ENCODE measurements at places on chromosomes 7 and 10.
A peak's percentile ranks its signal among the peaks of the same experiment; 100 is the strongest.

DNA sequence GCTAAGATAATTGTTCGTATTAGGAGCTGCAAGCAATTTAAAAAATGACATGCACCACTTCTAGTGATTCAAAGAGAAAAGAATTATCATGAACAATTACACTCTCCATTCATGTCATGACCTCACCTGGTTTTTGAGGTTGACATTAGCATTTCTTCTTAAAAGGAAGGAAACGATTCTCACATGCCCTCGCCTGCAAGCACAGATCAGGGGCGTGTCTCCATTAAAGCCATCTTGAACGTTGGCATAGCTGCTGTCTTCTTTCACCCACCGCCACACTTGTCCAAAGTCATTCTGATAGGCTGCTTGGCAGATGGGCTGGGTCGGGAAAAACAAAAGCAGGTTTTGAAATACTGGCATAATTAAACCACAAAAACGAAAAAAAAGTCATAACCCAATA lies 19.9 kb downstream of the ANKRD22 start:
- no peak for DNase-seq

- DNase-seq = no peak
Measured at GRCh38 chr10:59799421-59799820, 46.2 kb upstream of the MRLN start.

DNA sequence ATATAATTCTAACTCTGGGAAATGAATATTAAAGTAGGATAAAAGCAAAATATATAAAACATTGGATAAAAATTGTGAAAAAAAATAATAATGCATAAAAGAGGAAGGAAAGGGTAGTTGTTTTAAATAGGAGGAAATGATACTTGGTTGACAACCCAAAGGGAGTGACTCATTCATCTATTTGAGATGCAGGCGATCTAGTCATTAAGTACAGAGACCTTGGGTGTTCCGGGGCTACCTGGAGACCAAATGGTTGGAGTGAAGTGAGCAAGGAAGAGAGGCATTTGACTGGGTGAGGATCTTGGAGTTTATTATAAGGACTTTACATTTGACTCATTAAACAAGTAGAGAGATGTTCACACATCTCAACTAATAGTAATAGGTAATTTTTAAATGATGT lies 111.0 kb downstream of the LRRTM3 start:
- no peak for DNase-seq

- peak; percentile 74 for DNase-seq
Measured at GRCh38 chr10:61903221-61903927, 1.9 kb downstream of the ARID5B start.

DNA sequence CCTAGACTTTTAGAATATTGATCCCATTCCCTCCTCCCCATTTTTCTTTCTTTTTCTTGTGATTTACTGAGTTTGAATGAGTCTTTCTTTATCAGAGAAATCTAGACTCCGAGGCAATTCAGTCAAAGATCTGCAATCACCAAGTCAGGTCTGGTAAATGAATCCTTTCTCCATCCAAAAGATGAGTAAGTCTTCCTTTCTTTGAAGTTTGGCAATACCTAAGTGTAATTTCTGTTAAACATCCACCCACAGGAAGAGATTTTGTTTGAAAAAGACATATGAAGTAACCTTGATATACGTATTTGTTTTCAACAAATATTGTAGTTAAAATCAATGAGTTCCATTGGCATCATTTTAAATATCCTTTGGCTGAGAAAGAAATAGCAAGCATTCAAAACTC lies 58.3 kb downstream of the SLC39A12 start:
- DNase-seq = no peak

GRCh38 chr10:7622969-7623368 lies 43.8 kb downstream of the ITIH5 start:
- DNase-seq = no peak

DNA sequence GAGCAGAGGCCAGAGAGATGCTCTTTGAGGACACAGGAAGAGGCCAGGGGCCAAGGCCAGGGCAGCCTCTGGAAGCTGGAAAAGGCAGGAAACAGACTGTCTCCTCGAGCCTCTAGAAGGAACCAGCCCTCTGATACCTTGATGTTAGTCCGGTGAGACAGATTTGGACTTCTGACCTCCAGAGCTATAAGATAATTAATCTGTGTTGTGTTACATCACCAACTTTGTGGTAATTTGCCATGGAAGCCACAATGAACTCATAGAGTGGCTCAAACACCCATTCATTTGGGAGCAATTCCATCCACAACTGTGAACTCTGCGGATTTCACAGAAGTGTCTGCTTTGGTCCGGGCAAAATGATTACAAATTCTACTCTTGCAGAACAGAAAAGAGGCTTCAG lies 48.7 kb downstream of the OAT start:
- no peak for DNase-seq

DNA sequence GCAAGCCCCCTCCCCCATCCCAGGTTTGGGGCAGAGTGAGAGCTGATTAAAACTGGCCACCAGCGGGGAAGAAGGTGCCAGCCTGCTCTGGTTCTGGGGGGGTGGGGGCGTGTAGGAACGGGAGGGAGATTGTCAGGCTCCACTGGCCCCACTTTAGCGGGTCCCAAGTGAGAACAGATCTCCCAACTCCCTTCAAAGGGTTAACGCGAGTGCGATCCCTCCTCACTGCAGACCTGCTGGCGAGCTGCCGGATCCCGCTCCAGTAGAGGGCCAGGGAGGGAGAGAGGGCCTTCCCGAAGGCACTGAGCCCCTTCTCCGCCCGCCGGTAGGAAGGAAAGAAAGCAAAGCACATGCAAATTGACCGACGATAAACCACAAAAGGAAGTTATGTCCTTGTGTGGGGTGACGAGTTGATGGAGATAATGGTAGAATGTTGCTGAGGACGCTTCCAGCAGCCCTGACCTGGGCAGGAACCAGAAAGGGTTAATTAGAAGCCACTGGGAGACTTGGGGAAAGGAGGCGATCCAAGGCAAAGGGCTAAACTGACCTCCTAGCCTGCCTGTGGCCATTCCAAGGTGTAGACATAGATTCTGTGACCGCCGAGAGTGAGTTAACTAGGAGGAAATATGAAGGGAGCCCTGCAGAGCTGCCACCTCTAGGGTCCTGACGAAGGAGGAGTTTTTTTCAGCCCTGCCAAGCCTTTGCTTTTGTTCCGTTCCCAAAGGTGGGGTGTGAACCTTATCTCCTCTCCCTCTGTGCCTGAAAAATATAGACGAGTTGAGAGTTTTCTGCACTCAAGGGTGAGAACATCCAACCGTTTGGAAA lies 1.5 kb downstream of the NRG3 start:
- no peak for DNase-seq

- no peak for DNase-seq
Measured at GRCh38 chr10:1240341-1240775, 184.2 kb downstream of the WDR37 start.

DNA sequence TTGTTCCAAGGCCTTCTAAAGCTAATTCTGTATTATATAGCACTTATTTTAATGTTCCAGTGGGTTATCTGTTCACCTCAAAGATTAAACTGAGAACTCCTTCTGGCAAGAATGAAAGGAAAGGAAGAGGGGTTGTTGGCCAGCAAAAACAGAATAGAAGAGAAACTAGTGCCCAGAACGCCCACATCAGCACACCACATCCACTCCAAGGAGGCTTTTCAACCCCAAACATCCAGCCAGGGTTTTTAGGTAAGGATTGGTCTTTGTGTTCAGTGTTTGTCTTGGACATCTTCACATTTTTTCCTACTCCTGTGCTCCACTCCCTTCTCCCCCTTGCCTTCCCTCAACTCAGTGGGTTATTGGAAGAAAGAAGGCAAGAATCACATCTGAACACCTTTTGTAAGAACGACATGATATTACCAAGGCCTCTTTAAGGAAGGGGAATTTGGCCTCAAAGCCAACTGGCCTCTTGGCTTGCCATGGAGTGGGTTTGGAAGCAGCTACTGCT lies 55.8 kb downstream of the BICC1 start:
- DNase-seq = no peak

- DNase-seq = no peak
Measured at GRCh38 chr10:30750971-30751677, 121.6 kb upstream of the LYZL2 start.

DNA sequence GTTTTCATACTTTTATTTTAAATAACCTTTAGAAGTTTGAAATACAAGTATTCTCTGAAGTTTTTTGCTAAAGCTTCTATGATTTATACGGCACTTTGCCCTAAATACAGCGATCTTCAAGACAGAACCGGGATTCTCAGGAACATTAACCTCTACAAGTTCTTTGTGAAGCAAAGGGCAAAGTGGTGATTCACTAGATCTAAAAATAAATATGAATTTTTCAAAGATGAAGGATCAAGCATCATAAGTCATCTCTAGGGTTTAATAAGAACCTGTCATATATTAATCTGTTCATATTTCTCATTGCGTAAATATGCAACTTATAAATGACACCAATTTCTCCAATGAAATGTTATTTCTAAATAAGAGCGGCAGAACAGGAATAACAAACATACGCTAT lies 30.7 kb downstream of the DGKB start:
- DNase-seq = no peak

- DNase-seq = peak; percentile 44
Measured at GRCh38 chr10:7412237-7412927, 1.5 kb upstream of the SFMBT2 start.

- DNase-seq = no peak
Measured at GRCh38 chr10:72322030-72322279, 32.8 kb downstream of the DNAJB12 start.

DNA sequence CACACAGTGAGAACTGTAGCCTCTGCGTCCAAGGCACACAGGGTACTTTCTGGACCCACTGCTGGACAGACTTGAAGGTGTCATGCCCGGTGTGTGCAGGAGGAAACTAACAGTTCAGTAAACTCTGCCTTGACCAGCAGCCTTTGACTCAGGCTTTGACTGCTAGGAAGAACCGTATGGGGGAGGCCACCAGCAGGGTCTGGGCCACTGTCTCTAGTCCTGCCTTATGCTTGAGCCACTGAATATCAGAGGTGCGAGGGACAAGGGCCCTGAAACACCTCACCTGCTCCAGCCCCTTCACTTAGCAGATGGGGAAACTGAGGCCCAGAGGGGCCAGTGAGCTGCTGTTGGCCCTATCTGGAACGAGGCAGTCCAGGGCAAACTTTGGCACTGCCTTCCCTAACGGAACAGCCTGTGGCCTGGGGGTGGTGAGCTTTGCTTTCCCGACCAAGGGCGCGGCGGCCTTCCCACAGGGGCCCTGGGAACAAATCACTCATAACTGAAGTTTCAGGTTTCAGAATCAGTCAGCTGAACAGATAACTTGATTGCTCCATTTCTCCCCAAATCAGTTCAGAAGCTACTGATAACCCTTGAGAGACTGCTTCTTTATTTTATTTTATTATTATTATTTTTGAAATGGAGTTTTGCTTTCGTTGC lies 130.0 kb downstream of the FAM53B start:
- no peak for DNase-seq

DNA sequence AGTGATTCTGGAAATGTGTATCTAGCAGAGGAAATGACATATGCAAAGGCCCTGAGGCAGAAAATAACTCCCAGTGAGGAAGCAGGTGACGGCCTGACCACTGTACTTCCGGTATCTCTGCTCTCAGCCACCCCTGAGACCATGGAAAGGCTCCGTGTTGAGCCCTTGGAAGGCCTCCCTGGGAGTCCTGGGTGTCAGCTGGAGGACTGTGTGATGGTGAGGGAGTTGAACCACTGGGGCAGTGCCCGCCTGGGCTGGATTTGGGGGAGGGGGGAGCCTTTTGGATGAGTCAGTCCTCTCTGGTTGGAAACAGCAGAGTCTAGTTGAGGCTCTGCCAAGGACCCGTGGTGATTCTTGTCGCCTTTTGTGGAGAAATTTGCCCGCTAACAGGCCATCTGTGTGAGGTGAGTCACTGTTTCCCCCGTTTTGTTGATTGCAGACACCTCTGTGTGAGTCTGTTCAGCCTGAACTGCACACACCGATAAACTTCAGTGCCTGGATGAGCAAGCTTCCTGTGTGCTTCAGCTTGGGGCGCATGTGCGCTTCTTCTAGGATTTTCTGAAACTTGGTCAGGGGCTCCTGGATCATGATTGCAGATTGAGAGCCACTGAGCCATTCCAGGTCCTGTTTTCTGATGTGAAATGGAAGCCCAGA lies 98.6 kb downstream of the GRK5 start:
- DNase-seq = peak; percentile 46

DNA sequence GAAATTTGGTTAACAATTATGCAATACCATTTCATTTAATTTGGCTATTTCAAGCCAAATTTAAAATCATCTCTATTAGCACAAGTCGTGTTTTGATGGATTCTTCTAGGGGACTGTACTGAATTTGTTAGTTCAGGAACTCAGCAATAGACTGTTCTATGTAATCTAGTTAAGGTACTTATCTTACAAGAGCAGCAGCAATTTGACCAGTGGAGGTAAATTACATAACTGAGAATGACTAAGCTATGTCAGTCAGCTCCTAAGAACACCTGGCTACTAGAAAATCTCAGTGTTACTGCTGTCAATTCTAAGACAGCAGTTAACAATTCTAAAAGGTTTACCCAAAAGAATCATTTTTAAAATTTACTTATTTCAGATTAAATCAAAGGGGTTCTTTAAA lies 513.9 kb upstream of the ZWINT start:
- DNase-seq = no peak

- no peak for DNase-seq
Measured at GRCh38 chr10:44958898-44959246, 730 bp upstream of the RASSF4 start.

- DNase-seq = no peak
Measured at GRCh38 chr7:48734695-48735406, 189.5 kb upstream of the CDC14C start.

DNA sequence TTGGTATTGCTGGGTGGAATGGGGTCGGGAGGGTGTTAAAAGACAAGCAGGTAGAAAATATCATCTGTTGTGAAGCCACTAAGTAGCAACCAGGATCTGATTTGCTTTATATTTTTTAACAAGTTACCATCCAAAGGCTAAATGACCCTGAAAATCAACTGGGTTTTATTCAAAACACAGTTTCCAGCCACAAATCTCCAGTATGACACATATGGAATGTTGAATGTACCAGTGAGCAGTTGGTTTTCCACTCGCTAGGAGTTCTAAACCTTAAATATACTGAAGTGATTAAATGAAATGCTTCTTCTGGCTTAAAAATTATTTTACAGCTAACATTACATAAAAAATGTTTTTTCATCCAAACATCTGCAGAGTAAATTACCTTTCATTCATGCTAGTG lies 112.5 kb downstream of the PDE1C start:
- DNase-seq = no peak

DNA sequence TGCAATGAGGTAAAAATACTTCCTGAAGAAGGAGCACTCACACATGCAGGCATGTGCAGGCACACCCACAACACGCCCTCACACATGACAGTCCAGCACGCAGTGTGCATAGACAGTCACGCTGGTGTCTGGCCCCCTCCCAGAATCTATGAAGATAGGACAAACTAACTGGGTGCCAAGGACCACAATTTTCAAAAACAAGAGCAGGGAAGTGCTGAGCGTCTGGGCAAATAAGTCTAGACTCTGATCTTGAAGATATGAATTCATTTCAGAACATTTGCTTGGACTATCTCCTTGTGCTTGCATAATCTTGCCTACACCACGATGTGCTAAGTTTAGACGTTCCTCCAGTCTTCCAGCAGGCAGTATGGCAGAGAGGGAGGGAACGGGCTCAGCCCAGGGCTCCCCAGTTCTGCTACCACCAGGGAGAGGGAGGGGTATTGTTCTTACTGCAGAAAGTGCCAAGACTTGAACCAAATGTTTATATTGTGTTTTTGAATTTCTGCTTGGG lies 276.5 kb upstream of the KLF6 start:
- peak; percentile 80 for DNase-seq

All from colonic mucosa (tissue), 4 donors.